ENCODE measurements at places on chromosomes 11 and 22. TPM values are rescaled to one million over a fixed set of nuclear protein-coding genes. Genes with fewer than 3 reads are reported as not detected.

CYP2D6 gene
- total RNA-seq = 1.7 TPM

MRPL48 gene
- total RNA-seq = 25.8 TPM

DNA sequence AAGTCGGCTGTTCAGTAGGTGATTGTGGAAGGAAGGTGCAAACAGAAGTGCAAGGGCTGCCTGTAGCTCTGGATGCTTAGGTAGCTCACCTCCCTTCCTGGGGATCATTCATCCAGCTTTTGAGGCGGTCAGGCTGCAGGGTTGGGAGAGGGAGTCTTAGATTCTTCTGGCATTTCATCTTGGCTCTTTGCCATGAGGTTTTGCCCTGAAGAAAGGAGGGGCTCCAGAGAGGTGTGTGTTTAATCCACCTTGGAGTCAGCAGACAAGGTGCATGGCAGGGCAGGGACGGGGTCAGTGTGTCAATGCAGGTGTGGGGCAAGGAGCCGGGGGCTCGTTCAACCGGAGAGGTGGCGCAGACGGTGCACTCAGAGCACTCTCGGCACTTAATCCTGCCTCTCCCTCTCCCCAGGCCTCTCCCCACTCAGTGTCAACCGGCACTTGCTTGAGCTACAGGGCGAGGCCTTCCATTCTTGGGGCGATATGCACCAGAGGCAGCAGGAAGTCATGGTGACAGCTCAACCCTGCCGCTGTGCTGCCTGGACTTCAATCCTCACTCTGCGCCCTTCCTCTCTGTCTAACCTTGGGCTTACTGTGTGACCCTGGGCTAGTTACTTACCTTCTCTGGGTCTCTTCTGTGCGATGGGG is 7.2 kb downstream of the ADAMTS15 start:
- DNase-seq = no peak
- peaks cover 58% of the 10 kb centered on the region for H3K4me1 ChIP-seq
- H3K36me3 ChIP-seq = peaks cover 39% of the 10 kb centered on the region
- peak overlapping the region; percentile 56 for H3K4me3 ChIP-seq
- H3K27ac ChIP-seq = peak overlapping the region; percentile 8

PDXP gene
- 17.2 TPM for total RNA-seq

DNA sequence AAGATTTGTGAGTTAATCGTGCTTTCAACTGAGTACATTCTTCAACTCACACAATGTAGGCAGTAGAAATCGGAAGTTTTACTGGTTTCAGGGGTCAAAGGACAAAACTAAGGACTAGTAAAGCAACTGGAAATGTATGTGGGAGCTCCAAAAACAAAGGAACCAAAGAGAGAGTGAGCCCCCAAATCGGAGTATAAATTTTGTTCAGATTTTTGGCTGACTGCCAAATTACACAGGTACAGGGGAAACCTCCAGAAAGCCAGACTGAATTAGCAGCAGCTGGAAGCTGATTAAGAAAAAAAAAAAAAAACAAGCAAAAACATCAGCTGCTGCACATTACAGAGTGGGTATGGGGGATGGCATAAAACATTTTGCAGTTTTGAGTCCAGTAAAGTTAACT is 75.2 kb upstream of the GNAZ start:
- H3K27me3 ChIP-seq = peaks cover 14% of the 10 kb centered on the region
- no peak for DNase-seq
- no peak overlapping the region for H3K27ac ChIP-seq
- no peaks in the 10 kb centered on the region for H3K4me1 ChIP-seq
- H3K36me3 ChIP-seq = peaks cover 8% of the 10 kb centered on the region

YWHAH gene
- 218 TPM for total RNA-seq

DNA sequence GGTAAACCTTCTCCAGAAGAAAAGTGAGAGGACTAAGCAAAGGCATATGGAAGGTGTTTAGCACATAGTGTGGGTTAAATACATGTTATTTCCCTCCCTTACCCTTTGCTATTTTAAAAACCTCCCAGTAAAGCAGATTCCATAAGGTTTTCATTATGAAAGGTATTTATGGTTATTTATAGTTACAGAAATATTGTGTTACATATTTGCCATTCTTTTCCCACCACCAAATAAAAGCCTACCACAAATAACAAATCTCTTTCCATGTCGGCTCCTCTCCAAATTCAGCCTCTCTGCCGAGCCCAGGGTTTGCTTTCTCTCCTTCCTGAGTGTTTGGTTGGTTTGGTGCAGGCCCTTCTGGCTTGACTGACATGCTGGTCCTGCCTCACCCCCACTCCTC is 64.4 kb downstream of the INSC start:
- H3K4me1 ChIP-seq = peaks cover 43% of the 10 kb centered on the region
- no peak for DNase-seq

- no peak overlapping the region for H3K27ac ChIP-seq
- H3K36me3 ChIP-seq = no peaks in the 10 kb centered on the region
- peaks cover 4% of the 10 kb centered on the region for H3K27me3 ChIP-seq
- no peaks in the 10 kb centered on the region for H3K4me1 ChIP-seq
- no peak overlapping the region for H3K4me3 ChIP-seq
Measured at GRCh38 chr11:80815752-80816453, 1375.1 kb upstream of the TENM4 start.

FAM111B gene
- total RNA-seq = 1.3 TPM

- H3K4me3 ChIP-seq = no peak overlapping the region
- H3K36me3 ChIP-seq = no peaks in the 10 kb centered on the region
- H3K27ac ChIP-seq = no peak overlapping the region
- DNase-seq = no peak
Measured at GRCh38 chr11:127071606-127072005, 71.0 kb upstream of the KIRREL3 start.

DNA sequence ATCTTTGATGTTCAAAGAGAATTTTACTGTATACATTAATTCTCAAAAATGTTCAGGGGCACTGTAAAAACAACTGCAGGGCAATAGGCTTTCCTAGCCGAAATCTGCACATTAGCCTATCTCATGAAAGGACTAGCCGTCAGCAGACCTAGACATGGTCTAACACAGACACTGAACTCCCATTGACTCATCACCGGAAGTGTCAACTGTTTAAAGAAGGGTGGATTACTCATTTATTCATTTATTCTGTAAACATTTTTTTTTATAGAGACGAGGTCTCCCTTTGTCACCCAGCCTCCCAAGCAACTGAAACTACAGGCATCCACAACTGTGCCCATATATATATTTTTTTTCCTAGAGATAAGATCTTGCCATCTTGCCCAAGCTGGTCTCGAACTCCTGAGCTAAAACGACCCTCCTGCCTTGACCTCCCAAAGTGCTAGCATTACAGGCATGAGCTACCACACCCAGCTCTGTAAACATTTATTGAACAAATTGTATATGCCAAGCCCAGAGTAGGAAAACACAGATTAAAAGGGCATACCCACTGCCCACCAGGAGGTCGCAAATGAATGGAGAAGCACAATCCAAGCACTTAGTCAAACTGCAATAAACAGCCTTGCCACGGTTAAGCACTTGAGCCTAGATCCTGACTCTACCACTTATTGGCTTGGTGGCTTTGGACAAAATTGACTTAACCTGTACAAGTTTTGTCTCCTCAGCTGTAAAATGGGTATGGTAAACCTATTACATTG is 26.6 kb downstream of the RAB30 start:
- no peak for DNase-seq
- no peaks in the 10 kb centered on the region for H3K36me3 ChIP-seq
- H3K27ac ChIP-seq = peak overlapping the region; percentile 60
- no peak overlapping the region for H3K4me3 ChIP-seq
- no peaks in the 10 kb centered on the region for H3K27me3 ChIP-seq

MRGPRX3 gene
- total RNA-seq = not detected

Data from chondrocyte (in vitro differentiated cells).